ENCODE measurements at places on chromosomes 3 and 15.

- DNase-seq, result no peak
Measured at GRCh38 chr3:15356176-15356575, 23.8 kb upstream of the SH3BP5 start.

GRCh38 chr15:69225355-69226022 lies 65.1 kb downstream of the GLCE start:
- DNase-seq, result no peak

GRCh38 chr15:51736751-51737521 lies 519 bp downstream of the LYSMD2 start:
- peak; percentile 14 for DNase-seq

DNA sequence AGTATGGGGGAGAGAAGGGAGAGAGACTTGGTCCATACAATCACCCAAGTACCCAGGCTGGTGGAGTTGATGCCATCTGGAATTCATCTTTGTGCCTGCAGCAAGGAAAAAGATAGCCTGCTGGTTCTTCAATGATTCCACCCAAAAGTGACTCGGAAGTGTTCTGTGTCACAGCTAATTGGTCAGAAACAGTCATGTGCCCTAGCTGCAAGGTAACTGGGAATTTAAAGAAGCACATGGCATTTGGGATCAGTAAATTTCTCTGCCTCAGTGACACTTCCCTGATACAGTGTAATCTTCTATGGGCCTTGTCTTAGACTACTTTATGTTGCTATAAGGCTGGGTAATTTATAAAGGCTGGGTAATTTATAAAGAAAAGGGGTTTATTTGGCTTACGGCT lies 17.5 kb downstream of the TLNRD1 start:
- no peak for DNase-seq

GRCh38 chr15:34056911-34057310 lies 17.9 kb upstream of the AVEN start:
- no peak for DNase-seq

DNA sequence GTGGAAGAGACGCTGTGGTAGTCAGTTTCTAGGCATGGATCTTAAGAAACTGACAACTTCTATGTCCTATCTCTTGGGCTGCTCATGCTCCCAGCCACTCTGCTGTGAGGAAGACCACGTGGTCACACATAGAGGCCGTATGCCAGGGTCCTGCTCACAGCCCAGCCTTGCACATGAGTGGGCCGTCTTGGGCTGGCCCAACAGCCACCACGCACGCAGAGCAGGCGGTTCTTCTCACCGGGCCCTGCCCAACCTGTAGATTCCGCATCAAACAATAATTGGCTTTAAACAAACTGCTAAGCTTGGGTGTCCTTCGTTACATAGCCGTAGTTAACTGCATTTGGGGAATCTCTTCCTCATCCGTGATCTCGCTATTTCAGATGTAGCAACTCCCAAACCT lies 26.0 kb downstream of the SLC41A3 start:
- no peak for DNase-seq

- DNase-seq, result no peak
Measured at GRCh38 chr3:101602731-101603130, 28.8 kb downstream of the PCNP start.

DNA sequence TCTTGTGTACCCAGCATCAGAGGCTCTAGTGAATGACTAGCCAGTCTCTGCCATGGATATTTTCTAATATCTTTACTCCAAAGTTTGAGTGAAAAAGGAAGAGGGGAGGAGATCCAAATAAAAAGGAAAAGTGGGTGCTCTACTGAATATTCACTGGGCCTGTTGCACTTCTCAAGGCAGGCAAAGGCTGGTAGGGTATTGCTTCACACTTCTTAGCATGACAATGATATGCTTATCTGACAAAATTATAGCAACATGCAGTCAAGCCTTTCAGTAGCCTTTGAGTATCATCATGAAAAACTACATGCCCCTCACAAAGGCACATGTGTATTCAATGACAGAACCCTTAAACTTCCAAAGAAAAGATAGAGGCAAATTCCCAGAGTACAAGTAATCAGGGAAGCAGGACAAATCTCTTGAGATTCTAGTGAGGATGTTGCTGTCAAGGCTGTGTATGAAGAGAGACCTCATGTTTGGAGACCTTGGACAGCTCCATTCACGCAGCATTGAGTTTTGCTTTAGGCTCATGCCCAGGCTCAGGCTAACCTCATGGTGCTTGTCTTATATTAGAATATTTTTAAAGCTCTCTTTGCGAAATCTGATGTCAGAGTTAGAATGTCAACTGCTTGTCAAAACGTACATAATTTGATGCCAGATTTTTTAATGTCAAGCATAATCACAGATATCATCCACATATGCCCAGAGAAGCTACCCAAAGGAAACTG lies 506.9 kb downstream of the OCA2 start:
- DNase-seq, result no peak

DNA sequence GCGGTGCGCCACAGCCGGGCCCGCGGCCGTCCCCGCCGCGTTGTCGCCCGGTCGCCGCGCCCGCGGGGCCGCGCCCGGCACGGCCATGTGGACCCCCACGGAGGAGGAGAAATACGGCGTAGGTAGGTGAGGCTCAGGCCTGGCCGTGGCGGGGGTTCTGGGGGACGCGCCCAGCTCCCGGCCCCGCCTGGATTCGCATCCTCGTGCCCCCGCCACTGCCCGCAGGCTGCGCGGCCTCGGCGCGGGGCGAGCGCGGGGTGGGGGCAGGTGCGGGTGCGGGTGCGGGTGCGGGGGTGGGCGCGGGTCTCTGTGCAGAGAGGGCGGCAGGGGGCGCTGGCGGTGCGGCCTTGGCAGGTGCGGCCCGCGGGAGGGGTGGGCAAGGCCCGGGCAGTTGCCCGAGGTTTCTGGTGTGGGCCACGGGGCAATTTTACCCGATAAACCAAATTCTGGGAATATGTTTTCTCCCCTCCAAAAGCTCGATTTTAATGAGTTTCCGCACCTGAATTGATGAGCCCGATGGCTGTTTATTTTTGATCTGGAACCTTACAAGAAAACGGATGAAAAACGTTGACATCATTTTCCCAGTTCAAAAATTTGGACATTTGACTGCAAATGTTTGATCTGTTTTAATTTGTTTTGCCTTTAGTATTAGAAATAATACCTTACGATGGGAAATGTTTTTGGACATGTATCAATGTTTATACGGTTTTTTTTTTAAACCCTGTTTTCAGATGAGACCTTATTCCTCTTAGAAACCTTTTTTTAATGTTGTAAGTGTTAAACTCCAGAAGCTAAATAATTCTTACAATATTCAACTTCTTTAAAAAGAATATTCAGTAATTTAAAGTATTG lies 678 bp downstream of the DOCK3 start:
- DNase-seq, result no peak

- DNase-seq, result no peak
Measured at GRCh38 chr3:31988271-31988670, 6.7 kb downstream of the ZNF860 start.

GRCh38 chr3:16616083-16616482 lies 10.9 kb upstream of the DAZL start:
- no peak for DNase-seq

Data from DMS79 (cell line).